Fibroblast of lung (primary cell): ENCODE measurements at places on chromosomes 2 and 18. TPM values are rescaled to one million over a fixed set of nuclear protein-coding genes. Genes with fewer than 3 reads are reported as not detected.

GRCh38 chr2:20515290-20516220 is 68.7 kb downstream of the RHOB start:
- peaks cover 13% of the 10 kb centered on the region for H3K4me1 ChIP-seq
- H3K27me3 ChIP-seq = peaks cover 2% of the 10 kb centered on the region
- no peaks in the 10 kb centered on the region for H3K36me3 ChIP-seq
- peak overlapping the region; percentile 57 for H3K27ac ChIP-seq

GRCh38 chr18:35619464-35619863 is 37.9 kb downstream of the GALNT1 start:
- no peaks in the 10 kb centered on the region for H3K36me3 ChIP-seq
- H3K4me3 ChIP-seq = no peak overlapping the region
- H3K27ac ChIP-seq = no peak overlapping the region
- DNase-seq = no peak

GRCh38 chr2:233990261-233990798 is 60.2 kb upstream of the SPP2 start:
- H3K36me3 ChIP-seq = no peaks in the 10 kb centered on the region
- H3K4me3 ChIP-seq = no peak overlapping the region
- no peak overlapping the region for H3K27ac ChIP-seq
- no peak for DNase-seq
- no peaks in the 10 kb centered on the region for H3K4me1 ChIP-seq

GRCh38 chr2:30293303-30293921 is 62.1 kb downstream of the LBH start:
- H3K36me3 ChIP-seq = no peaks in the 10 kb centered on the region
- H3K4me1 ChIP-seq = peaks cover 11% of the 10 kb centered on the region
- no peak overlapping the region for H3K4me3 ChIP-seq
- peak; percentile 98 for DNase-seq
- no peaks in the 10 kb centered on the region for H3K27me3 ChIP-seq

GRCh38 chr18:12162786-12163185 is 69.1 kb downstream of the ANKRD62 start:
- H3K4me3 ChIP-seq = no peak overlapping the region
- H3K27me3 ChIP-seq = no peaks in the 10 kb centered on the region
- no peaks in the 10 kb centered on the region for H3K36me3 ChIP-seq
- no peak overlapping the region for H3K27ac ChIP-seq

- no peaks in the 10 kb centered on the region for H3K36me3 ChIP-seq
- DNase-seq = no peak
- H3K27me3 ChIP-seq = peaks cover 3% of the 10 kb centered on the region
- no peaks in the 10 kb centered on the region for H3K4me1 ChIP-seq
- no peak overlapping the region for H3K4me3 ChIP-seq
- no peak overlapping the region for H3K27ac ChIP-seq
Observed at GRCh38 chr18:13501543-13501887, 224.8 kb downstream of the FAM210A start.

Gene RNF125
- 0.26 and 0.33 TPM in 2 replicates for total RNA-seq

Gene MBOAT2
- 36.0 and 46.4 TPM in 2 replicates for total RNA-seq
